Activated CD8-positive, alpha-beta T cell treated with anti-CD3 and anti-CD28 coated beads, Interleukin-2, amount 10 ng/mL, durations not matched to agents 7 days and 5 days (primary cell): ENCODE measurements at places on chromosomes 2 and 18.
A peak's percentile ranks its signal among the peaks of the same experiment; 100 is the strongest.

DNA sequence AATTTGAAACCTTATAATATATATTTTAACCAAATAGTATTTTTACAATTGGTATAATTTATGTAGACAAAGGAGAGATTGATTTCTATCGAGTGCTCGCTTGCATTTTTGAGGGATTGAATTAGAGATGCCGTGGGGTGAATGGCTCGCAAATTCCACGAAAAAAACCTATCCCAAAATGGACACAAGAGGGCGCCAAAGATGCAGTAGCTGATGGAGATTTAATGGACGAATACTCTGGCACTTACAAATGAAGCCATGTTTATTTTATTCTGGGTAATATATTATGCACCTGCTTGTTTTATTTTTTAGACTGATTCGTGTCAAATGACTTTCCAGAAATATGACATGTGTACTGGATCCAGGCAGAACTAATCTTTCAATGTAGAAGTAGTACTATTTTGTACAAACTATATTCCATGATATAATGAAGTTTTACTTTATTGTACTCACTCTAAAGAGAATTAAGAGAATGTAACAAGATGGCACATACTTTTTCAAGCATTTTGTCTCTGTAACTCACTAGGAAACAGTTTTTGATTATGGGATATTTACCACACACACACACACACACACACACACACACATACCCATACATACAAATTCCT, 505.4 kb downstream of the PLCL1 start:
- peak; percentile 72 for DNase-seq

GRCh38 chr18:14975431-14975830, 227.5 kb downstream of the ANKRD30B start:
- DNase-seq, result no peak

DNA sequence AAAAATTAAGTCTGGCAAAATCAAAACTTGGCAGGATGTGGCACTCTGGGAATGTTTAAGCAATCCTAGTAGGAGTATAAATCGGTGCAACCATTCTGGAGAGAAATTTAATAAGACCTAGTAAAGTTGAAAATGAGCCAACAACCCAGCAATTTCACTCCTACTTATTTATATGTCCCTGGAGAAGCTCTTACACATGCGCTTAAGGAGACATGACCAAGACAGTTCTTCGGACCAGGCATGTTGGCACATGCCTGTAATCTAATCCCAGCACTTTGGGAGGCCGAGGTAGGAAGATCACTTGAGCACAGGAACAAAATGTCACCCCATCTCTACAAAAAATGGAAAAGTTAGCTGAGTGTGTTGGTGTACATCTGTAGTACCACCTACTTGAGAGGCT, 374.6 kb upstream of the LYPD1 start:
- DNase-seq, result no peak

DNA sequence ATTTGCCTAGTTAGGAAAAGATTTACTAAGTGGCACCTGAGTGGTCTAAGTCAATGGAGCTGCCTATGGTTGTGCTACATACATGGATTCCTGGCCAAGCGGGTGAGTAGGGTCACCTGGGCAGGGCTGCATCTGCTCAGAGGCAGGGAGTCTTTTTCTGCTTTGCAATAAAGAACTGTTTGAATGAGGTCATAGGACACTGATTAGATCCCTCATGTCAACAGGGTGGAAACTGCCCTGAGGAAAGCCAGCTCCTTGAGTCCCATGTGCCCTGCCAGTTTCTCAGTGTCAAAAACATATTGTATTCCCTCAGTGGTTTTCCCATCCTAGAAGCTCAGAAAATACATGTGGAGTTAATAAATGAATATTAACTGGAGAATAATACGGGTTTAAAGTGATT, 4.6 kb downstream of the LAMA3 start:
- no peak for DNase-seq

GRCh38 chr2:102294802-102295489, 16.4 kb upstream of the IL1RL1 start:
- DNase-seq, result no peak

DNA sequence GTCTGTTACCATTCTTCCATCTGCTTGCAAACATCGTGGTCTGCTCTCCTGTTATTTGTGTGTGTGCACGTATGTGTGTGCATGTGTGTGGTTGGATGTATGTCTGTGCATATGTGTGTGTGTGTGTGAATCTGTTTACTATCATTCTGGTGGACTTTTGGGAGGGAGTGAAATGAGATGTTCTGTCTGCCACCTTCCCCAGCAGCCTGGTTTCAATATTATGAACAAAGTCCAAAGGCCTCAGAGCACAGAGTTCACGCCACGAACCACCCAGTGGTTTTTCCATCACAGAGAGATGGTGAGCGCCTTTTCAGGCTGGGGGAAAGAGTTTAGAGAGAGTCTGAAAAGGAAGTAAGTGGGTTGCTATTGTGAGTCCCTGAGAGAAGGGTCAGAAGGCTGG, 67.1 kb upstream of the YWHAQ start:
- DNase-seq, result peak; percentile 44

- no peak for DNase-seq
Observed at GRCh38 chr2:114076961-114077360, 187.1 kb downstream of the ACTR3 start.

GRCh38 chr2:199230091-199230490, 227.6 kb downstream of the SATB2 start:
- no peak for DNase-seq

DNA sequence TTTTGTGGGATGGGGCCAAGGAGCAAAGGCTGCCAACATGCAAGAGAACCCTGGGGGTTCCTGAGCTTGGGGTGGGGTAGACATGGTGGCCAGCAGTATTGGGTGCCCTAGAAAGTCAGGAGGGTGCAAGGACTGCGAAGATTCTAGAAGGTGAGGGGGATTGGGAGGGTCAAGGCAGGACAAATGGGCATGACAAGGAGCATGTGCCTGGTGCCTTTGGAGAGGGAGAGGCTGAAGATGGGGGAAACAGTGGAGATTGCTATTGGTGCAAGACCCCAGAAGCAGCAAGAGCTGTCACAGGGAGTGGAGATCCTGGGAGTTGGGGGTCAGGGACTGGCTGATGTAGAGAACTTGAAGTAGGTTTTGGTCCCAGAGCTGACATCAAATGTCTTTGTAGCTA, 7.5 kb downstream of the B3GNT2 start:
- no peak for DNase-seq

- no peak for DNase-seq
Observed at GRCh38 chr2:234189786-234190300, 139.3 kb downstream of the SPP2 start.

DNA sequence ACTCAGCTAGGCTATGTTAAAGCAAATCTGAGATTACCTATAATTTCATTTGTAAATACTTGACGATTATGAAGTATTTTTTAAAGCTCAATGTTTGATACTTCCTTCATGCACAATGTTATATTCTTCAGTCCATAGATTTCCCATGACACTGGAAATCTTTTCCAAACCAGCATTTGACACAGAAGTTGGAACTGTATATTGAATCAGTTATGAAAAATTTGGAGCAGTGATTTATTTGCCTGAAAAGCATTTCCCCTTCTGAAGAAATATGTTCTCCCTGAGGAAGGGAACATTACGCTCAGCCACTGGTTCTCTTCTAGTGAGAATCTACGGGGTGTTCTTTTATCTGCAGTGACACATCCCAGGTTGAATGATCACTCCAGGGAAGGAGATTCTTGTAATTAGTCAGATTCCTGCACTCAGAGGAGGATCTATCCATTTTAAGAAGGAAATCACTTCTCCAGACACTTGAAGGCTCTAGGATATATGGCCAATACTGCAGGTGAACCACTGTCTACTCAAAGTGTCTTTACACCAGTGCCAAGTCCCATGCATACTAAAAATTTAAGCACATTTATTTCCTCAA, 64.7 kb downstream of the HNRNPLL start:
- no peak for DNase-seq

DNA sequence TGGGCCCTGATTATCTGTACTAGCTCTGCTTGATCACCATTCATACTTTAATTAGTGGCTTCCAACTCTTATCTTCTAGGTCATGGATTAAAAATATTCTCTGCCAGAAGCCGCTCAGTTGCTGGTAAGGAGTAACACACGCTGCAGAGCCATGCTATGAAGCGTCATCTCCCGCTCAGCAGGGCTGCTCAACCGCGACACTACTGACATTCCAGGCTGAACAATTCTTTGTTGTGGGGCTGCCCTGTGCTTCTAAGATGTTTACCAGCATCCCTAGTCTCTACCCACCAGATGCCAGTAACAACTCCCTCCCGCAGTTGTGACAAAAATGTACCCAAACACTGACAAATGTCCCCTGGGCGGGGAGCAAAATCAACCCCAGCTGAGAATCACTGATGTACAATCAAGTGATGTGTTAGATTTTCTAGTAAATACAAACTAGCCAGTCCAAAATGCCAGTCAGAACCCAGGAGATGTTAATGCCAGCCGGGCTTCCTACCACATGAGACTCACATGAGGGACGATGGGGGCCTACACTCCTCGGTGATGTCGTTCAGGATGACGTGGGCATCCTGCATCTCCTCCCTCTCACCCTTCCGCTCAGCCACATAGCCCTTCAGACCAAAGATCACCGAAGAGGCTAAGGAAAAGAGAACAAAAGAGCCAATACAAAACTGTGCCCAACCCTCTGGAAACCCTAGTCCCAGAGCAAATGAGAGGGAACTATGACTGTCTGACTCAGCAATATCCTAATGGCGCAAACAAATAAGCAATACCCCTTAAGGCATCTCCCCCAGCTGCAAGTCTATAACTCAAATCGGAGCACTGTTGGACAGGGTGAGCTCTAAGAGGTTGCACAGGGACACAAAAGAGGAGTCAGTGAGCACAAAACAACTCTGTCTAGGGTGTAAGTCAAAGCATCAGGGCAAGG, 15.6 kb downstream of the ILKAP start:
- no peak for DNase-seq

GRCh38 chr2:108616751-108617161, 82.5 kb downstream of the LIMS1 start:
- no peak for DNase-seq

DNA sequence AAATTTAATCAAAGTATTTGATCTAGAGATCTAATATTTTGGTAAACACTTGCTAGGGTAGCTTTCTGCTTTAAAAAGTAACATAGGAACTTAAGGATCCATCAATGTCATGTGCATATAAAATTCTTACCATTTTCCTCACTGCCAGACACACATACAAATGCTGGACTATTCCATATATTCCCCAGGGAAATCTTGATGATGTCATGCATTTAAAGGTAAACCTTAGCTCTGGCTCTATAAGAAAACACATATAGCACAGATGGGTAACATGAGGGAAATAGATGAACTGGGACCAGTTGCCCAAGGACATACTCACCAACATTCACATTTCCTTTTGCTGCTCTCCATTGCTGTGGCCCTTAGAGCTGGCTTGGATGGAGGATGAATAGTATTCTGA, 79.1 kb upstream of the FMNL2 start:
- no peak for DNase-seq

DNA sequence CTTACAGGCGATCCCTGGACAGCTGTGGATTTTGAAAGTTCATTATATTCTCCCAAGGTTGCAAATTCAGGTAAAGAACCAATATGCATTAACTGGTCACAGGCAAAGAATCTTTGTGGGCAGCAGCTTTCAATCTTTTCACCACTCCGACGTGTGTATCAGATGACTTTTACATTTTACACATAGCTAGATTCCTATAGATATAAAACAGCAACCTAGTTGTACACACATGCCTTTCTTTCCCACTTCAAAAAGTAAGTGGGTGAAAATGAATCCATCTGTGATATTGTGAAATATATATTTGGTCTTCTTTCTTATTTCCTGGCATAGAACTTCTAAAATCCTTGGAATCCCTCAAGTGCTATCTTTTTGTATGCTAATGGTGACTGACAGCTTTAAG, 72.5 kb downstream of the SCG2 start:
- DNase-seq, result no peak

GRCh38 chr2:66273933-66274490, 160.9 kb upstream of the MEIS1 start:
- DNase-seq, result no peak

- no peak for DNase-seq
Observed at GRCh38 chr2:238352361-238352760, 32.0 kb downstream of the TRAF3IP1 start.

DNA sequence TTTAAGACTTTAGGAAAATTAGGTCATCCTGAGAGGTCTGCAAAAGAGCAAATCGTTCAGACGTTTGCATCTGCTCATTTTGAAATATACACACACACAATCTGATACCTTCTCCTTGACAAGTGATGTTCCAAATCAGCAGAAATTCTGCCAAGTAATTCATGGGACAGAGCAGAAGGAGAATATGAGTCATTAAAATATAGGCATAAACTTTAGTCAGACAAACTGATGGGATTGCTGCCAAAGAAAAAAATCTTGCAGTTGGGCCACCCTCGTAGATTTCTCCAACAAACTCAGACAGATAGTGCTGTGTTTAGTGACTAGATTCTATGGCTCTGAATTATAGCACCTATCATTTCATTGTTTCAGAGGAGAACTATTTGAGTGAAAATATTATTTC, 336.3 kb downstream of the NYAP2 start:
- no peak for DNase-seq

GRCh38 chr2:54557601-54558187, 101.6 kb downstream of the SPTBN1 start:
- DNase-seq, result peak; percentile 73

- DNase-seq, result no peak
Observed at GRCh38 chr2:56009758-56010458, 86.3 kb upstream of the EFEMP1 start.

GRCh38 chr2:12712881-12713280, 3.9 kb upstream of the TRIB2 start:
- no peak for DNase-seq

DNA sequence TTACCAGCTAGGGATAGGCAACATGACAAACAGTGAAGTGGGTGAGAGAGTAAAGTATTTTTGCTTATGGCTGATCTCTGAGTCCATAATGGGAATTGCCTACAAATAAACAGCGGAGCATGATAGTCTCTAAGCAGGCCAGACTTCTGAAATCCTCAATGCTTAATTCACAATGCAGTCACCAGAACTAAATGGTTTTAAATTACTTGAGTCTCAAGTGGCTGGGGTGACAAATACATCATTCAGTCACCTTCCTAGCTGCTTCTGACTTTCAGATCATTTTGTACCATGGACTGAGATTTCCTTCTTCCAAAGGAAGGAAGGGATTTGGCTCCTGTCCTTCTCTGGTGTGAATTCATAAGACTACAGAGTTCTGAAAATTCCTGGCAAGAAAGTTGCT, 82.8 kb upstream of the RMP24 start:
- no peak for DNase-seq

DNA sequence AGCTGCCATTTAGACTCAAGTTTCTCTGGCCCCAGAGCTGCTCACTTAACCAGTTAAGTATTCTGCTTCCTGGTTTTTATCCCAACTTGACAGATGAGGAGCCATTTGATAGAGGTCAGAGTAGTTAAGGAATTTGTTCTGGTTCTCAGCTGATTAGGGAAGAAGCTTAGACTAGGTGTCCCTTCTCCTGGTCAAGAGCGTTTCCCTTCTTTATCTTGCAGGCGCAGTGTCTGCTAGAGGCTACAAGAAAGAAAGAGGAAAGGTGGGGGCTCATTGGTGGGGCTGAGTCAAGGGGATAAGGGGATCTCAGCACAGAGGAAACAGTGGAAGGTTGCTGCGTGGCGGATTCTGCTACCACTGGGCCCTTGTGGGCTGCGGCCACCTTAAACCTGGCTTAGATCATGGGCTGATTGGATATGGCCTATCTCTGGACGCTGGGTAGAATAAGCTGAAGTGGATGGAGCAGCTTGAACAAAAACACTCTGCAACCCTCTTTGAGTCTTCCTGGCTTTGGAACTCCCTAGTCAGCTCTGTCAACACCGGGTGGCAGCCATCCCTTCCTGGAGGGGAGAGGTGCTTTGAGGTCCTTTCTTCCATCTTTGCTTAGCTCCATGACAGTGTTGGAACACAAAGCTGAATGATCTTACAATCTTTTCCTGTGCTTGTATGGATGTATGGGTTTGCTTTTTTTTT, 70.8 kb downstream of the QPCT start:
- DNase-seq, result no peak

- no peak for DNase-seq
Observed at GRCh38 chr2:207281436-207281835, 115.7 kb upstream of the KLF7 start.
